IPS DF 19.7 (cell line): ENCODE measurements at places on chromosomes 1 and 21.

GRCh38 chr1:98147280-98147679 lies 226.4 kb upstream of the DPYD start:
- DNase-seq, result no peak

GRCh38 chr1:108715932-108716331 lies 3.2 kb downstream of the FNDC7 start:
- DNase-seq, result no peak

DNA sequence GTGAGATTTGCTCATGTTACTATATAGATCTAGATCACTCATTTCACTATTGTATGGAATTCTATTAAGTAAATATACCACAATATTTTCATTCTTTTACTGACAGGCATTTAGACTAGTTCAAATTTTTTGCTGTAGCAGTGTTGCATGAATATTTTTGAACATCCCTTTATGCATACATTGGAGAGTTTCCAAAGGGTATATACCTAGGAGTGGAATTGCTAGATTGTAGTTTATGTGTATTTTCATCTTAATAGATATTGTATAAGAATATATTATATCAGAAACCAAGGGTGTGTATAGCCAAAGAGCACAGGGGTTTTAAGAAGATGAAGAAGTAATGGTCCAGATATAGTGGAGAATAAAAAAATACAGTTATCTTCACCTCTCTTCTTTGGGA lies 6.2 kb downstream of the SCMH1 start:
- no peak for DNase-seq

DNA sequence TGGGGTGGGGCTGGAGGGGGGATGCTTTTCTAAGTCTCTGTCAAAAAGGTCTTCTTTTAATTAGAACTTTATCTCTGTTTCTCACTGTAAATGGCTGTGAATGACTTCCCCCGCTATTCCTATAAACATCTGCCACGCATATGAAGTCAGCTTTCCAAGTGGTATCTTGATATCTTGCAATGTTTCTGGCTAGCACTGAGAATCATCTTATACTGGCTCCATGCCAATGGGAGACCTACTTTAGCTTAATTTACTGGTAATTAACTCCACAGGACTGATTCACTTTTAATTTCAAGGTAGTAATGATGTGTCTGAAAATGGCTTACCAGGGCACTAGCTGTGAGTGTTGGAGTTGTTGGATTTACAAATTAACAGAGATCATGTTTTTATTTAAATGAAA lies 4.3 kb downstream of the GPR88 start:
- no peak for DNase-seq

GRCh38 chr1:6026095-6026809 lies 19.4 kb upstream of the KCNAB2 start:
- DNase-seq, result peak; percentile 28

DNA sequence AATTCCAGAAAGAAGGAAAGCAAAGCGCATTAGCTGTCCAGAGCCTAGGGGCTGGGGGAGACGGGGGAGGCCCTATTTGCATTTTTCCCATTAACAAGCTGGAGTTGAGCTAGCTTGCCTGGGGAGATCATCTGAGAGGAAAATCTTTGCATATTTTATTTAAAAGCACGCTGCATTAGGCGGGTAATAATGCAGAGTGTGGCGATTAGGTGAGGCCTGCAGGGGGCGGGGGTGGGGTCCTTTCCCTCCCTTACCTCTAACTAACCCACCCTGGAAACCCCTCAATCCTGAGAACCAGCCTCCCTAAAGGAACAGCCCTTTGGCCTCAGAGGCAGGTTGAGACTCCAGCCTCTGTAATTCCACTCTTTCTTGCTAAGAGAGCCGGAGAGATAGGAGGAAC lies 16.2 kb downstream of the C1orf216 start:
- DNase-seq, result no peak

GRCh38 chr1:67937010-67937409 lies 103.7 kb upstream of the GNG12 start:
- no peak for DNase-seq

DNA sequence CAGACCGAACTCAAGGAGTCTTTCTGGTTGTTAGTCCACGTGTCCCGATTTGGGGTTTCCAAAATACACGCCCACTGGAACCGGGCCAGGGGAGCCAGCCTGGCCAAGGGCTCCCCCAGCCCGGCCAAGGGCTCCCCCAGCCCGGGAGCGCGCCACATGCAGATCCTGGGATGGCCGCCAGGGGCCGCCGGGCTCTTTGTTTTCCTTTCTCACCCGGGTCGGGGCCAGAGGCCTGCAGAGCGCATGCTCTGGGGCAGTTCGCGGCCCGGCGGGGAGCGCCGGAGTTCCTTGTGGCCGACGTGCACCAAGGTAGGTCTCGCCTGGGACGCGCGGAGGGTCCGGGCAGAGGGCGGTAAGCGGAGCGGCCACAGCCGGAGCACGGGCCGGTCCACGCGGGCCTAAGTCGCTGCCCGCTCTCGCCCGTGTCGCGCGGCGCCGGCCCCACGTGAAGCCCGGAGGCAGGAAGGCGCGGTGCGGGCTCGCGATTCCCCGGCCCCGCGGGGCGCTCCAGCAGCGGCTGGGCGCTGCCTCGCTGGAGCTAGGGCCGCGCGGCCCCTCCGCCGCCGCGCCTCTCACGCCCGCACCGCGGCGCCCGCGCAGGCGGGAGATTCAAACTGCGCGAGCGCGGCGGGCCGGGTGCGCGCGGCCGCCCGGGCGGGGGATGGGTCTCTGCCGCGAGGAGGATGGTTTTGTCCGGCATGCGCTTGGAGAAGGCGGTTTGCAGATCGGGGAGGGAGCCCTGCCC lies 12.3 kb downstream of the RCC1 start:
- no peak for DNase-seq

- no peak for DNase-seq
Observed at GRCh38 chr1:24735509-24736375, 9.5 kb upstream of the CLIC4 start.

GRCh38 chr1:180912801-180913565 lies at the start of gene KIAA1614:
Gene KIAA1614, plus strand, starts transcription at chr1:180912897. Its CDS starts 347 bp downstream, at chr1:180913244.
- no peak for DNase-seq

- no peak for DNase-seq
Observed at GRCh38 chr1:231982871-231983587, 356.4 kb downstream of the DISC1 start.

DNA sequence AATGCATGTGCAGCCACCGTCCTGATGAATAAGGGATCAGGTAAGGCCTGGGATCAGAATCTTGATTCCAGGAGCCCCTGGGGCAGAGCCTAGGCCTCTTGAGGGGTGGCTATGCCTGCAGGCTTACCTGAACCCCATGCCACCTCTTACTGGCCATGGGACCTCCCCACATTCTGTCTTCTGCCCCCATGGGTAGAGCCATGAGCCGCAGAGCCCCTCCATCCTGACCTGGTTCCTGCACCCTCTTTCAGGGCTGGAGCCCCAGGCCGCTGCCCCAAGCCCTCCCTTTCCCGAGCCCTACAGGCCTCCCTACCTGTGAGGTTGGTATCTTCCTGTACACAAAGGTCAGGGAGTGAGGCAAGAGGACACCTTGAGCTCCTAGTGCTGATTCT lies 120.8 kb downstream of the DMRTB1 start:
- DNase-seq, result no peak

DNA sequence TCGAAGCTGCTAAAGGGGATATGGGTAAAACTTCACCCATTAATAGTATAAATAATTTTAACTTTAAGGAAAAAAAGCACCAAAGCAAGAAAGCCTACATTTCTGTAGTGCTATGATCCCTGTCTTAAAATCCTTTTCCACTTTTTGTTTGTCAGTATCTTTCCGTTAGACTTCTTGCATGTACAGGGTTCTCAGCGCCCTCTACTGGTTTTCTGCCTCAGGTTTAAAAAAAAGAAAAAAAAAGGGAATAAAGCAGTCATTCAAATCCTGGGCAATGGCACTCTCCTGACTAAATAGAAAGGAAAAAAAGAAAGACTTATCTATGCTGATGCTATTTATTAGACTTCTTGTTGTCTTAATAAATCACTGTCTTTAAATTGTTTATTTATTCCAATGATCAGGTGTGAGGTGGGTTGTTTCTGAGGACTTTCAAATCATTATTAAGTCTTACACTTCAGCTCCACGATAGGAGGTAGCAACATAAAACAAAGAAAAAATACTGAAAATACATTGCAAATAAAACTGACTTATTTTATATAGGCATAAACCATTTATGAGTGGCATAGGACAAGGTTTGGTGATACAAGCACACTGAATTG lies 475.4 kb upstream of the NR5A2 start:
- no peak for DNase-seq

- no peak for DNase-seq
Observed at GRCh38 chr1:157868654-157869053, 27.0 kb upstream of the CD5L start.

DNA sequence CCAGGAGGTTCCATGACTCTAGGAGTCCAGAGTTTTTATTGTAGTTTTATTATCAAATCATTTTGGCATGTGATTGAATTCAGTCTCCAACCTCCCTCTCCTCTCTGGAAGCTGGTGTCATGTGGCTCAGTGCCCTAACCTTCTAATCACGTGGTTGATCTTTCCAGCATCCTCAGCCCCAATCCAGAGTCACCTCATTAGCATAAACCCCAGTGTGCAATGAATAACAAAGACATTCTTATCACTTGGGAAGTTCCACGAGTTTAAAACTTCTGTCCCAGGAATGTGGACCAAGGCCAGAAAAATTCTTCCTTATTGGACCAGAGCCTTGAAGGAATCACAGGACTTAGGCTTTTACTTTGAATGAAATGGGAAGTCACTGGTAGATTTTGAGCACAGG lies 52.2 kb downstream of the KIRREL1 start:
- peak; percentile 77 for DNase-seq

DNA sequence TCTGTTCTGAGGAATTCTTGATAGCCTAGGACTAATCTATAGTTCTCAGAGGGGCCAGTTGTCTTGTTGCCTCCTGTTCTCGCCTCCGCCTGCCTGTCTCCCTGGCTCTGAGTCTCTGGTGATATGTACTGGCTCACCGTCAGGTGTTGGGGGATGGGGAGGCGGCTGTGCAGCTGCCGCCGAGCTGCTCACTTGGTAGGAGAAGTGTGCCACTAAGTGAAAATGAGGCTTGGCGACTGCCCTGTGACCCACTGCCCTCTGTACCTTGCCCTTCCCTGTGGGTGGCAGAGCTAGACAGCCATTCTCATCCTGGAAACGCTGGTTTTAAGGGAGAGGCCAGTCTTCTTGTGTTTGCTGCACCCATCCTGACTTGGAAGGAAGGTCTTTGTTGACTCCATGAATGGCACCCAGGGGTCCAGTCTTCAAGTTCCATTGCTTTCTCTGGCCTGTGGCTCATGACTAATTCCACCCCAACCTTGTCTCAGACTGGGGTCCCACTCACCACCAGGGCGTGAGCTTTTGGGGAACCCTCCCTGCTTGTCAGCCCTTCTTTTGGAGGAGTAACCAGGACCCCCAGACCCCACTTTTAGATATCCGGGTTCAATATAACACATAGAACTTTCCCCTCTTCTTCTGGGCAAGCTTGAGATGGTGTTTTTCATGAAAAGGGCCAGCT lies 120.6 kb downstream of the CACNA1E start:
- no peak for DNase-seq

GRCh38 chr1:110007046-110007830 lies 22.7 kb downstream of the AHCYL1 start:
- no peak for DNase-seq

GRCh38 chr1:106748606-106749005 lies 307.9 kb upstream of the PRMT6 start:
- DNase-seq, result no peak

- no peak for DNase-seq
Observed at GRCh38 chr1:214997685-214998084, 84.9 kb upstream of the KCNK2 start.

GRCh38 chr1:235156740-235157139 lies 4.3 kb downstream of the RBM34 start:
- no peak for DNase-seq

- DNase-seq, result no peak
Observed at GRCh38 chr1:21623410-21623961, 45.7 kb downstream of the RAP1GAP start.

DNA sequence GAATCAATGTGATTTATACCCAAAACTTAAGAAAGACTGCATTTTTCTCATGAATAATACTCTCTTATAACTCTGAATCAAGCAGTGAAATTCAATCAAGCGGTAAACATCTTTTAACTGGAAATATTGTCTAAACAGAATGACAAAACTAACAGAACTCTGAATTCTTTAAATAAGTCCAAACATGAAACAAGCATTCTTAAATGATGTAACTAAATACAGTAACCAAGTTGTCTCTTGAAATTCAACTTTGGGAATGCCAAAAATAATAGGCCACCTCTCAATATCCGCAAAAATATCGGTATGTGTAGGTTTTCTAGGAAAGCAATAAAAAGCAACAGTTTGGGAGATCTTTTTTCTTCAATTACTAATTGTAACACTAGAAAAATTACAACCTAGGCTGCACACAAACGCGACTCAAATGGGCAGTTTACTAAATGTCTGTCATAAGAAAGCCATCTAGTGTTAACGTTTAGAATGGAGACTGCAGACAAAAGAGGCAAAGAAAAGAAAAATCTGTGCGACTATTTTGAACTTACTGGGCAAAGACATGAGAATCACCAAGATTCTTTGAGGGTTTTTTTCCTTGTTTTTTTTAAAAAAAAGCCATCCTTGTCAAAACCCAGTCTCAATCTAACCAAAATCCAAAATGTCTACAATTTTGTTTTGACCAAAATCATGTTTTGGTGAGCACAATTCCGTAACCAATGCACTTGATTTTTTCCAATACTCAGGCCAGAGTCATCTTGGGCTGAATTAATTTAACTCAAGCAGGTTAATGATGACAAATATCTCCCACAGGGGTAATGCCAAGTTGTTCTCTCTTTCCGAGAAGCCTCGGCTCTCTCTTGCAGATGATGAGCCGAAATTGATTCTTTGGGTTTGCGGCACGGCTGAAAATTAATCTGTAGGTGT lies 1.3 kb downstream of the SIPA1L2 start:
- no peak for DNase-seq
